Transverse colon (tissue), 4 donors: ENCODE measurements at places on chromosomes 16 and 17.

DNA sequence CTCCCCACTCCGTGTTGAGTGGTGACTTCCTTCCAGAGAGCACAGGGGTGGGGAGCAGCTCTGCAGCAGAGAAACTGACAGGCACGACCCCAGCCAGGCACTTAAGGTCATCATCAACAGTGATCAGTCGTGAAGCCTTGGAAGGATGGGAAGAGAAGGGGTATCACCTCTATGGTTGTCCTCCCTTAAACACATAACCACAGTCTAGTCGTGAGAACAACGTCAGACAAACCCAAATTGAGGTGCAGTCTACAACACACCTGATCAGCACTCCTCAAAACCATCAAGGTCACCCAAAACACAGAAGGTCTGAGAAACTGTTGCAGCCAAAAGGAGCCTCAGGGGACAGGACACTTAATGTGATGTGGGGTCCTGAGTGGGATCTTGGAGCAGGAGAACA lies 68.3 kb downstream of the MPRIP start:
- DNase-seq = no peak

GRCh38 chr16:69195369-69196029 lies 8.5 kb downstream of the SNTB2 start:
- DNase-seq = no peak

- DNase-seq = no peak
These were observed 115.5 kb upstream of the COX10 start for GRCh38 chr17:13953841-13954240.

GRCh38 chr16:67919622-67920221 lies 11.9 kb downstream of the CTRL start:
- DNase-seq = no peak

- DNase-seq = no peak
These were observed 22.5 kb downstream of the VPS53 start for GRCh38 chr17:692116-692515.

- no peak for DNase-seq
These were observed 32.2 kb upstream of the SRCIN1 start for GRCh38 chr17:38637951-38638350.

DNA sequence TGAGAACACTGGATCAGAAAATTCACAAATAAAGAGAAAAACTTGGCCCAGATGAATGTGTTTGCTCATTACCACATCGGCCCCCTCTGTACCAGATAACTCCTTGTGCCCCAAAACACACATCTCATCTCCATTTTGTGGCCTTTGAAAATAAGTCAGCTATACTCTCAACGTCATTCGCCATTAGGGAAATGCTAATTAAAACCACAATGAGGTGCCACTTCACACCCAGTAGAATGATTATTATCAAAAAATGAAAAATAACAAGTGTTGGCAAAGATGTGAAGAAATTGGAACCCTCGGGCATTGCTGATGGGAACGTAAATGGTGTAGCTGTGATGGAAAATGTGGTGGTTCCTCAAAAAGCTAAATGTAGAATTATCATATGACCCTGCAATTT lies 34.6 kb upstream of the AKTIP start:
- DNase-seq = no peak

GRCh38 chr16:15950869-15951268 lies 1.5 kb downstream of the ABCC1 start:
- no peak for DNase-seq

DNA sequence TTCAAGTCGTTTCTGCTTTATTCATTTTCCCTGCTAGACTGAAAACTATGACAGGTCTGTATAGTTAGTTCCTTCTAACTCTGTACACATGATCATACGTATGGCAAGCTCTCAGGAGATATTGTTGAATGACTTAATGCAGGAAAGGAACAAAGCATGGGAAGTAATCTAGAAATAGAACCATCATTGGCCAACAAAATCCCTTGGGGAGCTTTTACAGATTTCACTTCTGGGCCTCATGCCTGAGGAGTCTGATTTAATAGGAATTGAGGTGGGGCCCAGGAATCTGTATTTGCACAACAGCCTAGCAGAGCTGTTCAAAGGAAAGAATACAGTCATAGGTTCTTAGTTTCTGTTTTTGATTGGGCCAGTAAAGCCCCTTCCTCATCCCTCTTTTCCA lies 229.2 kb downstream of the MAP2K6 start:
- DNase-seq = no peak

DNA sequence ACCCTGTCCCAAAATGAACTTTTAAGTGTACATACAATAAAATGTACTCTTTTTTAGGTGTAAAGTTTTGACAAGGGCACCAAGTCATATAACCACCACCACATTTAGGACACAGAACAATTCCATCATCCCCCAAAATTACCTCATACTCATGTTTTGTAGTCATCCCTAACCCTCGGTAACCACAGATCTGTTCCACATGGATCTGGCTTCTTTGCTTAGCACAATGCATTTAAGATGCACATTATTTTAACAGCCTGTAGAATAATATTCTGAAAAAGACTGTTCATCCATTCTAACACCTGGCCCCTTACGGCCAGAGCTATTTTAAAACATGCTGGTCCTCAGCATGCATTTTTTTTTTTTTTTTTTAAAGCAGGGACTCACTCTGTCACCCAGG lies 25.2 kb upstream of the CFAP20 start:
- no peak for DNase-seq

DNA sequence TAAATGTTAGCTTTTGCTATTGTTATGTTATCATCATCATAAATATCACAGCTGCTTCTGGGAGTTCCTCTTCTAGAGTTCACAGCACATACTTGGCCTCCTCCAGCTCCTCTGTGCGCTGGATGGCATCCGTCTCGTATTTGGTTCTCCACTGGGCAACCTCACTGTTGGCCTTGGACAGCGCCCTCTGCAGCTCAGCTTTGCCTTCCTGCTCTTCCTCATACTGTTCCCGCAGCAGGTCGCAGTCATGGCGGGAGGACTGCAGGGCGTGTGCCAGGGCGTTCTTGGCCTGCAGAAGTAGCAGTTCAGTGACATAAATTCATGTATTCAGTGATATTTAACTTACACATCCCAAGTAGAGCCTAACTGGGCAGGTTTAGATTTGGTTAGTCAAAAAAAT lies 23.4 kb downstream of the MYH8 start:
- no peak for DNase-seq

DNA sequence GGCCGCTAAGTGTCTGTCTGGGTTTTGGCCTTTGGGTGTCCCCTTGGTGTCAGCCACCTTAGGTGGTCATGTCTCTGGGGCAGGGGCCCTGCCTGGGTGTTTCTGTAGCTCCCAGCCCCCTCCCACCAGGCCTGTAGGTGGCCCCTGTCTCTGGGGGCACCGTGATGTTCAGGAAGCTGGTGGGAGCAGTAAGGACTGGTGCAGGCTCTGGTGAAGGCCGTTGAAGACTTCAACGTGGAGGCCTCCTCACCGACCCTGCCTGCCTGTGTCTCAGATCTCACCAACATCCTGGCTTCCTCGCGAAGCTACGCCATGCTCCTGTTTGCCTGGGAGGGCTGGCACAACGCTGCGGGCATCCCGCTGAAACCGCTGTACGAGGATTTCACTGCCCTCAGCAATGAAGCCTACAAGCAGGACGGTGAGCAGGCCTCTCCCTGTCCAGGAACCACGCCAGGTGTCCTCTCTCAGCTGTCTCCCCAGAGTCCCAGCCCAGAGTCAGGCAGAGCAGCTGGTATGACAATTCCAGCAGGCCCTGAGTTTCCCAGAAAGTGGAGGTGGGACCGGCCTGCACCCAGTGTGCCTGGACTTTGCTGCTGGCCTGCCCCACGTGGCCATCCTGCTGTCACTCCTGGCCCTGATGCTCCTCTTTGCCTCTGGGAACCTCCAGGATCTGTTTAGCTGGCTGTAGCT lies 2.8 kb downstream of the ACE start:
- DNase-seq = no peak

DNA sequence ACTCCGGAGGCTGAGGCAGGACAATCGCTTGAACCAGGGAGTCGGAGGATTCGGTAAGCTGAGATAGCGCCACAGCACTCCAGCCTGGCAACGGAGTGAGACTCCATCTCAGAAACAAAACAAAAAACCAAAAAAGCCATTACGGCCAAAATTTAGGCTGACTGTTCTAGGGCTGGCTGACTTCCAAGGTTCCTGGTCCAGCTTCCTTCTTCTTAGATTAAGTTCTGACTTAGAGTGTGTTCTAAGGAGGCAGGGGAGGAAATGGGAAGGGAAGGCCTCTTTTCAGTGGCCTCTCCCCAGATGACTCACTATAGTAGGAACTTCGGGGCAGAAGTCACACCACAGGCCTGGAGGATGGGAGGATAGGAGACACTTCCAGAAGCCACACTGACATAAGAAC lies 27.7 kb upstream of the CLEC18B start:
- DNase-seq = peak; percentile 56

GRCh38 chr16:47713225-47713595 lies 252.1 kb downstream of the PHKB start:
- no peak for DNase-seq

GRCh38 chr17:79451167-79451566 lies 159.7 kb downstream of the RBFOX3 start:
- no peak for DNase-seq

DNA sequence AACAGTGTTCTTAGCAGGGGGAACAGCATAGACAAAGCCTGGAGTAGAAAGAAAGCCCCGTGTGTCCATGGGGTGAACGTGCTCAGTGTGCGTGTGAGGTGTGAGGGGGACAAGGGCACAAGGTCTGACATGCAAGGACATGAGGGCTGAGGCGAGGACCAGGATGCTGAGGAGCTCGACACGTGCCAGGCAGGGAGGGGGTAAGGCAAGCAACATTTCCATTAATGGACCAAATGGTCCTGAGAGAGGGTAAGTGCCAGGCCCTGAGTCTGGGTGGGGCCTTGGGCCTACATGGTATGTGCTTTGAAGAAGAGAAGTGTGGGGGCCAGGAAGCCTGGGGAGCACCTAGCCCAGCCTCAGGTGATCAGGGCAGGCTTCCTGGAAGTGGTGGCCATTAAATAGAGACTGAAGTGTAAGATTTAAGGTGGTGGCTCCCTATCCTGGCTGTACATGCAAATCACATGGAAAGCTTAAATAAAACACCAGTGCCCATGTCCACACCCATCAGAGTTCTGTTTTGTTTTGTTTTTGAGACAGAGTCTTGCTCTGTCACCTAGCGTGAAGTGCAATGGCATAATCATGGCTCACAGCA lies 29.3 kb downstream of the ADCY7 start:
- DNase-seq = no peak

- no peak for DNase-seq
These were observed 21.1 kb upstream of the SPATA32 start for GRCh38 chr17:45282683-45283644.

DNA sequence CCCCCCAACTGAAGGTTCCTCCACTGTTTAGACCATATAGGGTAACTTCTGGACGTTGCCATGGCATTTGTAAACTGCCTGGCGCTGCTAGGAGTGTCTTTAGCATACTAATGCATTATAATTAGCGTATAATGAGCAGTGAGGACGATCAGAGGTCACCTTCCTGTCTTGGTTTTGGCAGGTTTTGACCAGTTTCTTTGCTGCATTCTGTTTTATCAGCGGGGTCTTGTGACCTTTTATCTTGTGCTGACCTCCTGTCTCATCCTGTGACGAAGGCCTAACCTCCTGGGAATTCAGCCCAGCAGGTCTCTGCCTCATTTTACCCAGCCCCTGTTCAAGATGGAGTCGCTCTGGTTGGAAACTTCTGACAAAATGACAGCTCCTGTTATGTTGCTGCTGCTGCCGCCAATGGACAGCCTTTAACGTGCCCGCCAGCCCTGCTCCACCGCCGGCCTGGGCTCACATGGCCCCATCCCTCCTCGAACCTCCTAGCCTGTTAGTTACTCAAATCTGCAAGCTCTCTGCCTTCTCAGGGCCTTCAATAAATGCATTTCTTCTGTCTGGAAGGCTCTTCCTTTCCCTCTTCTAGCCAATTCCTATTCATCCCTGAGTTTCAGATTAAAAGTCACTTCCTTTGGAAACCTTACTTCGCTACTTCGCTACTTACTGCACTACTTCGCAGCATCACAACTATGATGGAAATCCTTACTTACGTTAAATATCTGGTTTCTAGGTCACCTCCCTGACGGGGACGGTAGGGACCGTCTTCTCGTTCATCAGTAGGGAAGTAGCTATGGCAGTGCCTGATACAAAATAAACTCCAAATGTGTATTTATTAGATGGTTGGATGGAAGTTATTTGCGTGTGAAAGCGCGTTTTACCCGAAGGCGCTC lies 640 bp upstream of the NAGLU start:
- no peak for DNase-seq

DNA sequence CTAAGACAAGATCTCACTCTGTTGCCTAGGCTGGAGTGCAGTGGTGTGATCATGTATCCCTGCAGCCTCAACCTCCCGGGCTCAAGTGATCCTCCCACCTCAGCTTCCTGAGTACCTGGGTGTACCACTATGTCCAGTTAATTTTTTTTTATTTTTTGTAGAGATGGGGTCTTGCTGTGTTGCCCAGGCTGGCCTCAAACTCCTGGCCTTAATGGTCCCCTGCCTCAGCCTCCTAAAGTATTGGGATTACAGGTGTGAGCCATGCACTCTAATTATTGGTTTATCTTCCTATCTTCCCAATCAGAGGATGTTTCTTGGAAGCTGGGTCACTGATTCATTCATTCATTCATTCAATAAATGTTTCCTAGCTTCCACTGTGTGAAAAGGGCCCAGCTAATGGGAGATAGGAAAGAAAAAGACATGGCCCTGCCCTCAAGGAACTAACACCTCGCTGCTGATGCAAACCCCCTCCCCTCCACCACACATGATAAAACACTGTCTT lies 8.5 kb downstream of the ASPHD1 start:
- no peak for DNase-seq

- no peak for DNase-seq
These were observed 896 bp upstream of the MYLK3 start for GRCh38 chr16:46748775-46749705.

- DNase-seq = no peak
These were observed 177.7 kb upstream of the SALL1 start for GRCh38 chr16:51328733-51329132.

DNA sequence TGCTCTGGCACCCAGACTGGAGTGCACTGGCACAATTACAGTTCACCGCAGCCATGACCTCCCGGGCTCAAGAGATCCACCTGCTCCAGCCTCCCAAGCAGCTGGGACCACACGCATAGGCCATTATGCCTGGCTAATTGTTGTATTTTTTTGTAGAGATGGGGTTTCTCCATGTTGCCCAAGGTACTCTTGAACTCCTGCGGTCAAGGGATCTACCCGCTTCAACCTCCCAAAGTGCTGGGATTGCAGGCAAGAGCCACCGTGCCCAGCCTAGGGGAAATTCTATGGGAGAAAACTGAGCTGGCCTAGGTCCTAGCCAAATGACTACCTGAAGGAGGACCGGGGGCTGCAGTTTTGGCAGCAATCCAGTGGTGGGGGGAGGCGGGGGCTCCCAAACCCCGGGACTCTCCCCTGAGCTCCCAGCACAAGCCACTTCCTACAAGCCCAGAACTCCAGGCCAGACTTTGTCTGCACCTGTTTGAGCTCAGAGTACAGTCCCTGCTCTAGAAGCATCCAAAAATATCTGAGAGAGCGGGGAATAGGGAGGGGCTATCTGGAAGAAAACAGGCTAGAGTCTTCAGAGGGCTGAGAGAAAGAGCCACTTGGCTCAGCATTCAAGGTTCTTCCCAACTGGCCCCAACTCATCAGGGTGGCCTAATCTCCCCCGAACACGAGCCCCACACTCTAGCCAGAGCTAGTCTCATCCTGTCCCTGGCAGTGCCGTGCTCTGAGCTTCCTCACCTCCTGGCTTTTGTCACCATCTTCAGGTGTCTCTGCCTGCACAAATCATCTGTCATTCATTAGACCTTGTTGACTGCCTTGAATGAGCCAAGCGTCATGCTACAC lies 9.1 kb downstream of the SRL start:
- DNase-seq = no peak

- no peak for DNase-seq
These were observed 8.4 kb downstream of the GLOD4 start for GRCh38 chr17:773467-774312.
